ENCODE measurements at places on chromosomes 6 and 20.

DNA sequence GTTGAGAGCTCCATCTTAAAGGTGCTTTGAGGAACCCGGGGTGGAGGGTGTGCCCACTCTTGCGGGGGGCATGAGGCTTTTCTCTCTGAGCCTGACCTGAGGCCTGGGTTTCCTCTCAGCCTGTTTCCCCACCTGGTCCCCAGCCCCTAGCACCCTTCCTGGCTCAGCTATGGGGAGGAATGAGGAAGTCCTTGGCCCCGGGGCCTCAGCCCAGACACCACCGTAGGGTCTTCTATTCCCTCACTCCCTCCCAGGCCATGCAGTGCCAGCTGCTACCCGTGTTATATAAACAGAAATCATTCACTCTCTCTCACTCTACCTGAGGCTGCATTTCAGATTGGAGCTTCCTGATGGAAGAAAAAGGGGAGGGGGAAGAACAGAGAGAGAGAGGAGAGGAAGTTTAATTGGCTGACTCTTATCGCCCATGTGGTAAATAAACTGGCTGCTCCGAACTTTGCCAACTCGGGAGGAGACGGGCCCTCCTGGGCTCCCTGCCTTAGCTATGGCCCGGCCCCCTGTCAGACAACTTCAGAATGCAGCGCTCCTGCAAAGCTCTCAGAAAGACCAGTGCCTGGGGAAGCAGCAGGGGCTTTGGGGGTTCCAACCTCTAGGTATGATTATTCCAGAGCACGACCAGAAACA, 2.8 kb downstream of the CDH22 start:
- DNase-seq = no peak

DNA sequence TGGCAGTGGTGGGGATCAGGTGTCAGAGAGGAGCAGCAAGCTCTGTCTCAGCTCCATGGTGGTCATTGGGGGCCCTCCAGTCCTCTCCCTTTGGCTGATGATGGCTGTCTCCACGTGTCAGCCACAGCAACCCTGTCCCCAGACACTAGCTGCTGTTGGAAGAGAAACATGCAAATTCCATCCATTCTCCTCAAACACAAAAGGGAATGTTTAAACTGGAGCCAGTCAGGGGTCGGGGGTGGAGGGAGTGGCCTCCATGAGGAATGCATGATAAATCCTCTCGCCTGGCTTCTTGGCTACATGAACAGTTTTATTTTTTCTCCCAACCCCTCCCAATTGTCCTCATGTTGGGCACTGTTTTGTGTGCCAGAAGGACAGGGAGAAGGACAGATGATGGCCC, 86.4 kb downstream of the EDN3 start:
- no peak for DNase-seq

DNA sequence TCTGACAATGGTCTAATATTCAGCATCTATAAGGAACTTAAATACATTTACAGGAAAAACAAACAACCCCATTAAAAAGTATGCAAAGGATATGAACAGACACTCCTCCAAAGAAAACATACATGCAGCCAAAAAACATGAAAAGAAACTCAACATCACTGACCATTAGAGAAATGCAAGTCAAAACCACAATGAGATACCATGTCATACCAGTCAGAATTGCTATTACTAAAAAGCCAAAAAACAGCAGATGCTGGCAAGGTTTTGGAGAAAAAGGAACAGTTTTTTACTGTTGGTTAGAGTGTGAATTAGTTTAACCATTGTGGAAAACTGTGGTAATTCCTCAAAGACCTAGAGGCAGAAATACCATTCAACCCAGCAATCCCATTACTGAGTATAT, 339.0 kb upstream of the ADGRB3 start:
- no peak for DNase-seq

GRCh38 chr6:10149603-10150002, 265.3 kb downstream of the TFAP2A start:
- DNase-seq = no peak
